Bladder microvascular endothelial cell (primary cell): ENCODE measurements at places on chromosomes 5 and 9. TPM values are rescaled to one million over a fixed set of nuclear protein-coding genes. Genes with fewer than 3 reads are reported as not detected.

WHRN gene
- total RNA-seq: under 0.01 and 0.19 TPM in 2 replicates

HTR4 gene
- total RNA-seq: not detected in 2 replicates

FBXL7 gene
- total RNA-seq: 6.2 and 23.9 TPM in 2 replicates

IRX2 gene
- total RNA-seq: under 0.01 TPM in 1 of 2 replicates, not detected in the other

PKN3 gene
- 13.5 and 22.7 TPM in 2 replicates for total RNA-seq

ZDHHC11 gene
- total RNA-seq: 0.32 and 2.1 TPM in 2 replicates

CTNND2 gene
- not detected in 2 replicates for total RNA-seq

MYO10 gene
- 80.8 and 114 TPM in 2 replicates for total RNA-seq

TNC gene
- total RNA-seq: 1.6 and 29.5 TPM in 2 replicates

PCDHB15 gene
- 0.32 and 1.2 TPM in 2 replicates for total RNA-seq

STING1 gene
- total RNA-seq: 39.1 and 53.7 TPM in 2 replicates

NOTCH1 gene
- total RNA-seq: 132 and 251 TPM in 2 replicates

PDE6A gene
- total RNA-seq: 0.06 TPM in 1 of 2 replicates, not detected in the other

FBN2 gene
- total RNA-seq: 5.7 and 155 TPM in 2 replicates

SLC9A3 gene
- 0.32 and 0.69 TPM in 2 replicates for total RNA-seq

BASP1 gene
- total RNA-seq: 5.7 and 12.5 TPM in 2 replicates

ZDHHC21 gene
- 11.0 and 17.6 TPM in 2 replicates for total RNA-seq

CEL gene
- total RNA-seq: under 0.01 and 0.44 TPM in 2 replicates

TAF11L5 gene
- total RNA-seq: not detected in 2 replicates

SPINK4 gene
- total RNA-seq: not detected in 2 replicates

PPP1R2B gene
- total RNA-seq: 0.06 and 0.16 TPM in 2 replicates
